ENCODE measurements at places on chromosomes 1 and 21. TPM values are rescaled to one million over a fixed set of nuclear protein-coding genes. Genes with fewer than 3 reads are reported as not detected.

GRCh38 chr1:6517435-6517851 is 26.0 kb upstream of the PLEKHG5 start:
- DNase-seq, result no peak

DNA sequence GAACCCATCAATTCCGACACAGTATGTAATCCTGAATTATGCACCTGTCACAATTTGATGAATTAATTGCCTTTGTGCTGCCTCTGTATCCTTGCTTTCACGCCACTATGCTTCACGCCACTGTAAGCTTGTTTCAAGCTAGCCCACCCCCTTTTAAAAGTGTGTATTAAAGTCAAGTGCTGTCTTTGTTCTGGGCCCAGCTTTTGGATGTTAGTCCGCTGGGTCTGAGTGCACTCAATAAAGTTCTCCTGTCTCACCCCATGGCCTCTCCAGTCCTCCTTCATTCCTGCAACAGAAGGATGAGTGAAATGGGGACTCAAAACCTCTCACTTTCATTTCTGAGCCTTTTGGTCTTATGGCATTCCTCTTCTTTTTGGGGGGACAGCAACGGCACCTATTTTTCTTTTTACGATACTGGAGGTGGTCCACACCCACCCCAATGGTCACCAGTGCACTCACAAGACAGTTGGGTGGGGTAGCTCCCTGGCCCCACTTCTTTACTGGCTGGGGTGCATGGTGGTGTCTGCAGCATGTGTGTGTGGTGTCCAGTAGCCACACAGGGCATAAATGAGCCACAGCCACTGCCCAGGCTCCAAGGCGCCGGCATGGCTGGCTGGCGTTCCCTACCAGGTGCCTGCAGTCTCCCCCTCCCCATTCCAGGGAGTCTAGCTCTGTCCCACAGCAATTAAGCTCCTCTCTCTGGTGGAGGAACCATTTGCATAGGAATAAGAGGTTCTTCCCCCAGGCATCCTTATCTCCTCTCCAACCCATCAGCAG is 1.8 kb downstream of the THEM4 start:
- no peak for DNase-seq

NUDT4B gene
- 2.3 TPM for polyA plus RNA-seq

DNA sequence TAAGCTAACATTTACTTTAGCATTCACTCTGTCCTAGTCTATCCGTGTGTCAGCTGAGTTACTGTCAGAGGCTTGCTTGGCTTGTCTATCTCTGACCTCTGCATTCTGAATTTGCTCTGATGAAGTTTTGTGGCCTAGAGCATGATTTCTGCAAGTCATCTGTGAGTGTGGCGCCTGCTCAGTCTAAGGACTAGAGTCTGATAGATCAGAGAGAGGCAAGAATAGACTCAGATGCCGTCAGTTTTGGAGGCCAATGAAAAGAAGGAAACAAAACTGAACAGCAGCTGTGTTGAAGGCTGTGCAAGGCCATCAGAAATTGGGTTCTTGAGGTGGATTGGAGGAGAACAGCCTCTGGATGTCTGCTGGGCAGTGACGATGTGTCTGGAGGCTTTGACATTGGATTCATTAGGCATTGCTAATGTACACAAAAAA is 573.1 kb downstream of the USP25 start:
- peak; percentile 78 for DNase-seq

- no peak for DNase-seq
Observed at GRCh38 chr21:19692231-19692630, 1288.6 kb upstream of the TMPRSS15 start.

SMCP gene
- polyA plus RNA-seq, result not detected

- no peak for DNase-seq
Observed at GRCh38 chr1:108043707-108044106, 78.7 kb upstream of the VAV3 start.

DNA sequence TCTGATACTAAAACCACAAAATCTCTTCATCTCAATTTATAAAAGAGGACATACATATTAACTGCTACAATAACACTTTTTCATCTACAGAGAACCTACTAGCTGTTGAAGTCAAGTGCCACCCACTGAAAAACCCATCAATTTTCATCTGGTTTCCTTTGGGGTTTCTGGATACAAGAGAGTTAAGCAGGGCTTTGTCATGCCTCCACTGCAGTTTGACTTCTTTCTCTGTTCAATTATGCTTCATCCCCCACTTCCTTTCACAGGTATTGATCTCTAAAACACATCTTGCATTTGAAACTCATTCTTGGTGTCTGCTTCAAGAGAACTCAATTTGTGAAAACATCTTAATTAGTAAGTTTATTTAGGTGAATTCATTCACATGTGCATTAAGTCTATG is 60.5 kb upstream of the ANGPTL3 start:
- DNase-seq, result no peak

KCNK1 gene
- polyA plus RNA-seq, result 31.4 TPM

DNA sequence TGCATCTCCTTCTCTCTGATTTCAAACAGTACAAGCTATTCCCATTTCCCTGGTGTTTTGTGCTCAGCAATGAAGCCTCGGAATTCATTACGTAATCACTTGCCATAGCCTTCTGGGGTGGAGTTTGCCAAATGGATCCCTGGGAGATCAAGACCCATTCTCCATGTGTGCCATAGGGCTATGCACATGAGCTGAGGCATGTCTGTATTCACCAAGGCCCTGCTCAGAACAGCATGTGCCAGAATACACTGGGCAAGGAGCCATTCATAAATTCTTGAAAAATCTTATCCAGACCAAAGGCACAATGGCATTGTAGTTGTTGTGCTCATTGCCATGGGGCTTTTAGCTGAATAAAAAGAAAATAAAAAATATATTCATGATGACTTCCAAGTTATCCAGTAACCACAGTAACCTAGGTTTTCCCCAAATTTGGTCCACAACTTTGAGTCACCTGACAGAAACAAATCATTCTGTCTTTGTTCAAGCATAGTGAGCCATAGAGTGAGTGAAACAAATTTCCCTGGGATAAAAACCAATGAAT is 53.0 kb downstream of the CRB1 start:
- DNase-seq, result peak; percentile 29

DNA sequence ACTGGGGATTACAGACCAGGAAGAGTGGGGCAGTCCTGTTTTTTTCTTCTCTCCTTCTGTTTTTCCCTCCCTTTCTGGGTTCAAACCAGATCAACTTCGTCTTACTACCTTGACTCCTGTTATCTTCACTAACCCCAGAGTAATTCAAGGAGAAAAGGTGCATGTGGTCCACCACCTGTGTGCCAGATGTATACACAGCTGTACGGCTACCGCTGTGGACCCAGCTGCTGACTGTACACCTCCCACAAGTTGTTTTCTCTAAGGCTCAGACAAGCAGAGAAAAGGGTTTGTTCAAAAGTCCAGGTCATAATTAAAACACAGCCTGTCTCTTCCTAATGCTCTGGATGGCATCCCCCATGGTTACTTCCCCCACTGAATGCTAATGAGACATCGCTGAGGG is 102.1 kb downstream of the LMX1A start:
- no peak for DNase-seq

PLA2G2D gene
- polyA plus RNA-seq, result not detected

CRB1 gene
- polyA plus RNA-seq, result 3.8 TPM

DNA sequence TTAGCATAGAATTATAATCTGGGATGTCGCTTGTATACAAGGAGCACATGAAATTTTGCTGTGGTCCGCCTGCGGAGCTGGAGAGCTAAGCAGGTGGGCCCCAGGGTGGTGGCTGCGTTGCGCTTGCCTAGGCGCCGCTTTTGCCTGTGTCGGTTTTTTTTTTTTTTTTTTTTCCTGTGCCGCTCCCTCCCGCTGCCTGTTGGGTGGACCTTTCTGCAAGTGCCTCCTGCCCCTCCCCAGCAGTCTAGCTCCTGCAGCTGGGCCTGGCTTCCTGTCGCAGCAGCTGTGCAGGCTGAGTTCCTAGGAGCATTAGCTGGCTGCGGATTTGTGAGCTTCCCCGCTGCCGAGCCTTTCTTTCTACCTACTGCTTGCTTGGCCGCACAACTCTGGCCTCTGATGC is 20.6 kb downstream of the PYHIN1 start:
- no peak for DNase-seq

DNA sequence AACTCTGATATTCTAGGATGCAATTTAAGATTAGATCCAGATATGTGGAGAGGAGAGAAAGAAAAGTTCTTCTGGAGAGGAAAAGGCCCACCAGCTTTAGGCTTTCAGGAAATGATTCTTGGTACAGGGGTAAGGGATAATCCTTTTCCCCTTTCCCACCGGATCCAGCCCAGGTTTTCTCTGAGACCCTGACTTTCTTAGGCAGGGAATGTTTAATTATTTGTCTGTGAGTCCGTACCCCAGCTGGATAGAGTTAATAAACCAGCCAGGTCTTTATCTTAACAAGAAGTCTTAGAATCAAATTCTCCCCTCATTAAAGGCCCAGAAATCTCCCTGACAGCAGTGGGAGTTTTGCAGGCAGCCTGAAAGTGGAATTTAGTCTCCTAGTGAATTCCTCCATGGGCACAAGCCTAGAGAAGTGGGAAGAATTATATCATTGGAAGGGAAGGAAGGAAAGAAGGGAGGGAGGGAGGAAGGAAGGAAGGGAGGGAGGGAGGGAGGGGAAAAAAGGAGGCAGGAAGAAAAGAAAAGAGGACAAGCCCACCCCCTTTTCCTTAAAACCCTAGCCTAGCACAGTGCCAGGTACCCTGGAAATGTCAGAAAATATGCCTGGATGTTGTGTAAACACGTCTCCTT is 189.0 kb downstream of the PLPP3 start:
- peak; percentile 49 for DNase-seq

- DNase-seq, result peak; percentile 24
Observed at GRCh38 chr1:55313903-55314302, 98.7 kb upstream of the USP24 start.

PLPPR5 gene
- polyA plus RNA-seq, result 0.58 TPM

GRCh38 chr1:84107955-84108354 is 36.1 kb upstream of the PRKACB start:
- DNase-seq, result no peak

MARK1 gene
- polyA plus RNA-seq, result 11.9 TPM

DNA sequence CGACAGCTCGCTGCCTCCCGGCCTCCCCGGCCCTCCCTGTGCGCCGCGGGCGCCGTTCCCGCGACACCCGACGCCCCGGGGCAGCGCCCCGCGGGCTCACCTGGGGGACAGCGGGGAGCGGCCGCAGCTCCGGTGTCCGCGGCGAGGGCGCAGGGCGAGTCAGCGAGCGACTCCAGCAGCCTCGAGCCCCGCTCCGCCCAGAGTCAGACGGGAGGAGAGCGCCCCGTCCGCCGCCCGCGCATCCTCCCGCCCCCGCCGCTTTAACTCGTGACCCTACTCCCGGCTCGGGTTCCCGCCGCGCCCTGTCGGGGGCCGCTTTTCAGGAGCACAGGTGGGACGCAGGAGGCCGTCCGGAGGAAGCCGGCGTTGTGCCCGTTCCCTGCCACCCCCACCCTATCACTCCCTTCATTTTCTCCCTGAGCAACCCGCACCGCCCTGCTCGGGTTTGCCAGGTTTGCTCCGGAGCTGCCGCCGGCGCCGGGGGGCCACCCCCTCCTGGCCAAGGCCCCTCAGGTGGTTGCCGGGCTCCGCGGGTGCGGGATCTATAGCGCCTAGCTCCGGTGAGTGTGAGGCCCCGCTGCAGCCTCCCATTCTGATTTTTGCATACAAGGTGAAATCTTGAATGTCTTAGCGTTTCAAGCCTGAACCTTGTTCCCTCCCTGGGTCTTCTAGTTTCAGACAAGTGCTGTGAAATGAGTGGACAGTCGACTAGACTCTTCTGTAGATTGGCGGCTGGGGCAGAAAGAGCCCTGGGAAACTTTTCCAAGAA is at the start of gene MCOLN3:
TSS of gene MCOLN3 (minus strand) at position 205 of the 769 bp plus-strand sequence. CDS start 3,140 bp downstream, outside the sequence.
- DNase-seq, result peak; percentile 28

- no peak for DNase-seq
Observed at GRCh38 chr1:154822717-154823116, 47.4 kb downstream of the KCNN3 start.

FMO2 gene
- 0.24 TPM for polyA plus RNA-seq

HTR6 gene
- polyA plus RNA-seq, result 0.48 TPM

- DNase-seq, result no peak
Observed at GRCh38 chr1:82062206-82062605, 261.5 kb downstream of the ADGRL2 start.

RIPPLY3 gene
- polyA plus RNA-seq, result 68.7 TPM

WNT3A gene
- not detected for polyA plus RNA-seq

COL24A1 gene
- not detected for polyA plus RNA-seq

- no peak for DNase-seq
Observed at GRCh38 chr1:233908092-233908491, 3.6 kb downstream of the SLC35F3 start.

GRCh38 chr1:30929944-30930525 is 21.5 kb upstream of the SDC3 start:
- no peak for DNase-seq

LCE3D gene
- polyA plus RNA-seq, result not detected

GBP3 gene
- polyA plus RNA-seq, result 0.51 TPM

GRCh38 chr1:3463891-3464648 is 9.6 kb downstream of the ARHGEF16 start:
- DNase-seq, result no peak

DNA sequence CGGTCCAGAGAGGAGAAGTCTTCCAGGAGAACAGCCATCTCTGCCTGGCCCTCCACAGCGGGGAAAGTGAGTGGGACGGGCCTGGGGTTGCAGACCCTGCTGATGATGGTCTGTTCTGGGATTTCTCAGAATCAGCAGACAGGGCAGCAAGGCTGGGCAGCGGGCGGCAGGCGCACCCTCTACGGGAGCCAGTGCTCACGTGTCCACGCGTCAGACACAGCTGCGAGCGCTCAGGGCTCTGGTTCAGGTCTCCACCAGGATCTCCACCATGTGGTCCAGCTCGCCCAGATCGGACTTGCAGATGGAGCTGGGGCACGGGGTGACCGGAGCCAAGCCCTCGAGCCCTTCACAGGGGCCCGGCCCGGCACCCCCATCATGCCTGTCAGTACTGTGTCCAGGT is 5.5 kb downstream of the CLCA4 start:
- DNase-seq, result no peak

DNA sequence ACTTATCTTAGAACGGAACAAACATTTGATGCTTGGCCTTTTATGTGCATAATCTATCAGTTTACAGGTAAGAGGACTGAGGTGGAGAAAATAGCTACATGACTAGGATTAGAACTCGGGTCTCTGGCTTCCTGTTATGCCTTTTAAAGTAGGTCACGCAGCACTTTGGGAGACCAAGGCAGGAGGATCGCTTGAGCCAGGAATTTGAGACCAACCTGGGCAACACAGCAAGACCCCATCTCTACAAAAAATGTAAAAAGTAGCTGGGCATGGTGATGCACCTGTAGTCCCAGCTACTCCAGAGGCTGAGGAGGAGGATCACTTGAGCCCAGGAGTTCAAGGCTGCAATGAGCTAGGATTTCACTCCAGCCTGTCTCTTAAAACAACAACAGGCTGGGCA is 81.9 kb upstream of the AKT3 start:
- no peak for DNase-seq

AGRN gene
- polyA plus RNA-seq, result 37.8 TPM

DNA sequence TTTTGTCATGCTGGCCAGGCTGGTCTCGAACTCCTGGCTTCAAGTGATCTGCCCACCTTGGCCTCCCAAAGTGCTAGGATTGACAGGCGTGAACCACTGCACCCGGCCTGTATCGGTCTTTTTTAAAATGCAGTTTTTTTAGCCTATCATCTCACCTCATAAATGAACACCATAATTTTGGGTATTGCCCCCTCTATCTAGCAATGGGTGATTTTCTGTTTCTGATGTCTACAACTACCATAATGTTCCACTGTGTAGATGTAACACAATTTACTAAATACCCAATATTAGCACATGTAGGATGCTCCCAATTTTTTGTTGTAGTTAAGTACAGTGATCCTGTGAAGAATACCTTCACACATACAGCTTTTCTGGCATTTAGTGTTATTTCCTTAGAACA is 2.0 kb upstream of the CAMTA1 start:
- no peak for DNase-seq

- DNase-seq, result no peak
Observed at GRCh38 chr1:202171292-202172014, 11.1 kb upstream of the PTPN7 start.

ZNF124 gene
- polyA plus RNA-seq, result 5.1 TPM

GBP6 gene
- not detected for polyA plus RNA-seq

- no peak for DNase-seq
Observed at GRCh38 chr1:19412654-19413053, 72.7 kb downstream of the CAPZB start.
